Activated naive CD4-positive, alpha-beta T cell treated with anti-CD3 and anti-CD28 coated beads, Interleukin-2, amount 10 ng/mL, durations not matched to agents 7 days and 5 days (primary cell): ENCODE measurements at places on chromosomes 12 and 14.

DNA sequence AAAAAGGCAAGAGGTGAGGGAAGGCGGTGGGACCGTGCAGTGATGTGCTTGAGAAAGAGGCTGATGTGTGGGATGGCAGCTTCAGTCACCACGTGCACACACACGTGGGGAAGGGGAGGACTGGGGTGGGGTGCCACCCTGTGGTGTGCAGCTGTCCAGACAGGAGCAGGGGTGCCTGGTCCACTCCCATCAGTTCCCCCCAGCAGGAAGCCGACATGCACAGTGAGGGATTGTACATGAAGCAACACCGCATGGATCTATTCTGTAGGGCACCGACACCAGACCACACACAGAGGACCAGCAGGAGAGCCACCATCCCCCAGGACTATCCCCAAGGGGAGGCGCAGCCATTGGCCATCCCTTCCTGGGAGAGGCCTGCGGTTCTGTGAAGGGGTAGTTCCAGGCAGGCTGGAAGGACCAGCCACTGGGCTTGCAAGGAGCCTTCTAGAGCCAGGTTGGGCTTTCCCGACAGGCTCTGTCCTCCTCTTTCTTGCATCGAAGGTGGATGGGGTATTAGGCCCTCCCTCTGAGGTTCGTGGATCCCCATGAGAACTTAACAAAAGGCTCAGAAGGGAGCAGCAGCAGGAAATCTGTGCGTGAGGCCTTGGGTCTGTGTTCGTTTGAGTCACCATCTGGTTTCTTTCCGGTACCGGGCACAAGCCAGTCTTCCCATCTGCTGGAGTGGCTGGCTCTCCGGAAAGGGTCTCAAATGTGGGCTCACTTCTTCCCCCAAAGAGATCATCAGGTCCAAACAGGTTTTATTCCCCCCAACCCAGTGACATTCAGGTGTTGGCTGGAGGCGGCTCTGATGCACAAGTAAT, 59.8 kb downstream of the PLEKHG3 start:
- DNase-seq: no peak

DNA sequence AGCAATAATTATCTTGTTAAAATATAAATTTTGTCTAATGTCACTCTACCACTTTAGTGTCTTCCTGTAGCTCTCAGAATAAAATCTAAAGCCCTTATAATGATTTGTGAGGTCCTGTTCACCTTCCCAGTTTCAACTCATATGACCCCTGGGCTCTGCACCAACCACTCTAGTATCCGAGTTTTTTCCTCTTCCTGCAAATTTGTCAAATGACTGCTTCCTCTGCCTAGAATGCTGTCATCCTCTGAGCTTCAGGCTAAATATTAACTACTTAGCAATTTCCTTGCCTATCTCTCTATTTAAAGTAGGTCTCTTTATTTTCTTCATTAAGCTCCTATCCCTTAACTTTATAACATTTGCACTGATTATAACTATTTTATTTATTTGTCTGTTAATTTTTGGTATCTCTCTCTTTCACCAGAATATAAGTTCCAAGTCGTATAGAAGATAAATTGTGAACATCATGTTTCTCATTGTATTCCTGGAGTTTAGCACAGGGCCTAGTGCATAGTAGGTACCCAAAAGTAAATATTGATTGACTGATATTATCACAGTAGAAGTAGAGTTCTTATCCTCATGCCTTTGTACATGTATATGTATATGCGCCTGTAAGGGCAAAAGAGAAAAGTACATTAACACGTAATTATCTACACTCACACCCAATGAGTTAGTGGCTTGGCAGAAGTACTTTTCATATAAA, 196.0 kb downstream of the BCAT1 start:
- no peak for DNase-seq

DNA sequence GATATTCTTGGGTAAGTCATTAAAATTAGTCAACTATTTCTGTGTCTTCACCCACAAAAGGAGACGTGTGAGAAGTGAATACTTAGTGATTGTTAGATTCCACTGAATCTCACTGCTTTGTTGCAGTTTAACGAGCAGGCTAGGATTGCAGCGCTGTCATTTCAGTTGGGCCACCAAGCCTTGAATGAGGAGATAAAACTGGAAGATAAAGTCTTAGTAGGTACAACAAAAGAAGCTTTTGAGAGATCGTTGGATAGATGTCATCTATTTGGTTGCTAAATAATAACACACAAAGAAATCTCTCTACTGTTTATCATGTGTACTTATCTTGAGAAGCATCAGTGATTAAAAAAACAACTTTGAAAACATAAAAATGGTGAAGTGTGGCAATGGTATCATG, 132.3 kb downstream of the RGS6 start:
- no peak for DNase-seq

- DNase-seq: no peak
Observed at GRCh38 chr12:106113042-106113441, 25.7 kb downstream of the NUAK1 start.

DNA sequence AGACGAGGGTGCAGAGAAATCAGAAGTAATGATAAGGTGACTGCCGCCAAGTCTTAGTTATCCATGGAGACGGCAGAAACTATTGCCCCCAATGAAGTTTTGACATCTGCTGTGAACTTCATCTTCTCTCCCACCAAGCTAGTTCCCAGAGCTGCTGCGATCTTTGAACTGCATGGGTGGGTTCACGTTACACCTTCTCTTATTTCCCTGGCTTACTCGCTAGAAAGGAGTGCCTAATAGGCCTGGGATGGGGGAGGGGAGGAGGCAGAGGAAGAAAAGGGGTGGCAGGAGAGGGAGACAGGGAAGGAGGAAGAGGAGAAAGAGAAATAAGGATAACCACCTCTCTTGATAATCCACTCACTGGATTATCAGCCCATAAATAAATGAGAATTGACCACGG, 157.1 kb downstream of the NTF3 start:
- no peak for DNase-seq

GRCh38 chr12:109912855-109913321, 12.8 kb downstream of the TCHP start:
- no peak for DNase-seq
